ENCODE measurements at places on chromosomes 7 and 10. TPM values are rescaled to one million over a fixed set of nuclear protein-coding genes. Genes with fewer than 3 reads are reported as not detected.

The AKR1C8 gene
- total RNA-seq: not detected

The IGF2BP3 gene
- 0.66 TPM for total RNA-seq

The LBX1 gene
- total RNA-seq: not detected

The ZNF479 gene
- not detected for total RNA-seq

The HKDC1 gene
- total RNA-seq: 41.2 TPM

The MYO3A gene
- total RNA-seq: 0.06 TPM

The NME8 gene
- total RNA-seq: 0.89 TPM

The SRRM3 gene
- 1.6 TPM for total RNA-seq

The AKAP9 gene
- 133 TPM for total RNA-seq

The ZP3 gene
- 5.6 TPM for total RNA-seq

The GLI3 gene
- total RNA-seq: 9.8 TPM

The ADCY1 gene
- 1.5 TPM for total RNA-seq

The NEUROD6 gene
- total RNA-seq: not detected

The OR2A42 gene
- not detected for total RNA-seq

The NODAL gene
- 0.12 TPM for total RNA-seq

The ZFAND2A gene
- 19.2 TPM for total RNA-seq

The COL13A1 gene
- total RNA-seq: 2.5 TPM

The GOLGA7B gene
- 3.3 TPM for total RNA-seq

The CLEC5A gene
- total RNA-seq: 11.6 TPM

The ARHGAP22 gene
- total RNA-seq: 8.8 TPM

The PRR15 gene
- 46.1 TPM for total RNA-seq

The CALHM3 gene
- total RNA-seq: not detected

The SUGCT gene
- total RNA-seq: 7.6 TPM

The CDH23 gene
- total RNA-seq: 5.1 TPM

The TFEC gene
- total RNA-seq: 4.2 TPM

The DNAJB6 gene
- 95.8 TPM for total RNA-seq

The CYP26A1 gene
- total RNA-seq: not detected

The FBXO24 gene
- total RNA-seq: 1.6 TPM

The DIP2C gene
- 31.5 TPM for total RNA-seq

The VPS37D gene
- 13.5 TPM for total RNA-seq

The GHRHR gene
- total RNA-seq: 12.3 TPM

The ATOH7 gene
- not detected for total RNA-seq

The EIF5AL1 gene
- 0.14 TPM for total RNA-seq

The VPS26A gene
- 39.7 TPM for total RNA-seq

The CYP3A7 gene
- 92.6 TPM for total RNA-seq

The MRPS24 gene
- 86.3 TPM for total RNA-seq

The RNF148 gene
- total RNA-seq: 1.0 TPM

The HECW1 gene
- total RNA-seq: 3.8 TPM

The CPN1 gene
- not detected for total RNA-seq

The PNLIPRP3 gene
- not detected for total RNA-seq

The BHLHA15 gene
- 3.3 TPM for total RNA-seq

The CNTNAP2 gene
- 1.6 TPM for total RNA-seq

The NYAP1 gene
- 1.2 TPM for total RNA-seq

The C10orf67 gene
- total RNA-seq: 0.14 TPM

The GPR37 gene
- 3.7 TPM for total RNA-seq

The ABCB4 gene
- total RNA-seq: 2.0 TPM

The PLXNA4 gene
- total RNA-seq: 5.8 TPM

The MLXIPL gene
- total RNA-seq: 117 TPM

The KCP gene
- 5.2 TPM for total RNA-seq

The CALY gene
- 0.92 TPM for total RNA-seq

The POMZP3 gene
- total RNA-seq: 18.8 TPM

The C10orf143 gene
- total RNA-seq: 4.8 TPM

The KIN gene
- 10.4 TPM for total RNA-seq

The LRRD1 gene
- total RNA-seq: not detected

The TCERG1L gene
- total RNA-seq: not detected

Data from mucosa of gallbladder (tissue), 1 donor.